ENCODE measurements at places on chromosomes 2 and 18.

- no peak for DNase-seq
Measured at GRCh38 chr2:100623033-100623715, 60.4 kb downstream of the PDCL3 start.

GRCh38 chr2:146837857-146838256 is 1007.0 kb upstream of the ACVR2A start:
- no peak for DNase-seq

GRCh38 chr2:225002039-225002655 is 40.1 kb downstream of the DOCK10 start:
- DNase-seq, result peak; percentile 69

GRCh38 chr2:106269591-106270291 is 75.6 kb upstream of the UXS1 start:
- no peak for DNase-seq

GRCh38 chr2:47072018-47072691 is 83.0 kb downstream of the STPG4 start:
- DNase-seq, result peak; percentile 63

- DNase-seq, result no peak
Measured at GRCh38 chr2:113709022-113709421, 47.4 kb downstream of the SLC35F5 start.

GRCh38 chr2:15042801-15043217 is 410.3 kb downstream of the LRATD1 start:
- DNase-seq, result peak; percentile 95

DNA sequence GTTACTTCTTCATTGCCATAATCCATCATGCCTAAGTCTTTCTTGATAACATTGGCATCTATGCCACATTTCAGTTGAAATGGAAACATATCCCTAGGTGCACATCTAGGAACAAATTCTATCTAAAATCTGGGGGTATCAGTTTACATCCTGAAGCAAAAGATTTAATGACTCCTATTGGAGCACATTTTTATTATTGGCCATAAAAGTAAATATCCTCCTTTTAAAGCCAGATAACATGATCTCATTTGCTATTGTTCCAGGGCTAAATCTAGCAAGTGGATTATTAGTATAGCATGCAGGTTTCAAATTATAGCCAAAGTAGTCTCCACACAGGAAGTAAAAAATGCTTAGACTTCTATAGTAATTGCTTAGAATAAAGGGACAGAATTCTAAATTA is 193.2 kb downstream of the CDH2 start:
- DNase-seq, result no peak

DNA sequence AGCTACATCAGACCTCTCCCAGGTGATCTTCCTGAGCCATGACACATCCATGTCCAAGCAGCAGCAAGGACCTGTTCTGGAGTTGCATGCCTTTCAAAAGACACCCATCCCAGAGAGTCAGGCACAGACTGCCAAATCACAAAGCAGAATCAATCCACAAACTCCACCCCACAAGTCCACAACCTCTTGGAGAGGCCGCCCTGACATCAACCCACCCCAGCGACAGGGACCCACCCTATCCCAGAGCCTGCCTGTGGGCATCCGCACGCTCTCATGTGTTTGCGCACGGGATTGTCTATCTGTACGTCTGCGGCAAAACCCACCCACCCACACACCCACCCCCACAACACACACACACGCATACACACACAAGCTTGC is 11.9 kb downstream of the SMAD7 start:
- no peak for DNase-seq

DNA sequence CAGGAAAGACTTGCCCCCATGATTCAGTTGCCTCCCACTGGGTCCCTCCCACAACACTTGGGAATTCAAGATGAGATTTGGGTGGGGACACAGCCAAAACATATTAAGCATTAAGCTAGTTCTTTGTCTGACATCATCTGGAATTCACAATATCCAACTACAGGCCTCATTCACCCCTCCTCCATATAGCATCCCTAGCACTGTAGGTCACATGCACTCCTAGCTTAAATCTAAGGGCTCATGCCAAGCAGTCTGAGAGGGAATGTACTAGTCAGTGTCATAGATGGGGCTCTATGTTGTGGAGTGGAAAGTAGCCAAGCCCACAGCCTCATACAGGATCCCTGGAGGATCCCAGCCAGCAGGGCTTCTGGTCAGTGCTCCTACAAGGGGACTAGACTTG is 92.1 kb downstream of the IRS1 start:
- peak; percentile 53 for DNase-seq
